Panc1 (cell line): ENCODE measurements at places on chromosomes 1 and 21.

DNA sequence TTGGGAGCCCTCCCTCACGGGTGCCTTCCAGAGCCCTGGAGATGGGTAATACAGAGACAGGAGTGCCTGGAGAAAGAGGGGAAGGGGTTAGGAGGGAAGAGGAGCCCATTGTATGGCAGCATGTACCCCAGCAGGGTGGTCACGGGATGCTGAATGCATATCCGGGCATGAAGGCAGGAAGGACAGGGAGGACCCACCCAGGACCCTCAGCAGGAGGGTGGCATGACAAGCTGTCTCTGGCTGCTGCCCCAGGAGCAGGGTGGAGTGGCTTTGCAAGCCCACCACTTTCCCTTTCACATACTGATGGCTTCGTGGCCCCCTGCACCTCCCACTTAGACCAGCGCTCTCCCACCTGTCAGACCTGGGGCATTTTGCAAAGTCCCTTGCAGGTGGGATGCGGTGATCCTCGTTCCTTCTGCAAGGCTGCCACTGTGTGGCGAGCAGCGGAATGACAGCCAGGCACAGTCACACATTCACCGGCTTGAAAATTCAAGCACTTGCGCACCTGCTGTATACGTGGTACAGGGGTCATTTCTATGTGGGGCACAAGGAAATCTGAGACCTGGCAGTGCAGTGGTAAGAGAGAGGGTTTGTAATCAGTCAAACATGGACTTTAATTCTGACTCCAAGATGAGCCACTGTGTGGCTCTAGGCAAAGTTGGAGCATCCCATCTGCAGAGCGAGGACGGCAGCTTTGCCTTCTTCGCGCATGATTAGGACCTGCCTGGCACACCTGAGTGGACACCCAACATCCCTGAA, 53.2 kb upstream of the TMEM51 start:
- peak; percentile 57 for DNase-seq

DNA sequence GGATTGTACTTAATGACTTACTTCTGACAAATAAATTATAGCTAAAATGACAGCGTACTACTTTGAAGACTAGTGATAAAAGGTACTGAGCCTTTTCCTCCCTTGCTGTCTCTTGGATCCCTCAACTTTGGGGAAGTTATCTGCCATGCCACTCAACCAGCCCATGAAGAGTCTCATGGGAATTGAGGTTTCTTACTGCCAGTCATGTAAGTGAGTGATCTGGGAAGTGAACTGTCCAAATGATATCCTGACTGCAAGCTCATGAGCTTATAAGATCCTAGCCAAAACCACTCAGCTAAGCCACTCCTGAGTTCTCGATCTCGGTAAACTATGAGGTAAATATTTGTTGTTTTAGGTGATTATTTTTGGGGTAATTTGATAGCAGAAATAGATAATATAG, 247.8 kb downstream of the NCAM2 start:
- no peak for DNase-seq

GRCh38 chr1:171061425-171062143, 29.1 kb upstream of the FMO3 start:
- no peak for DNase-seq

DNA sequence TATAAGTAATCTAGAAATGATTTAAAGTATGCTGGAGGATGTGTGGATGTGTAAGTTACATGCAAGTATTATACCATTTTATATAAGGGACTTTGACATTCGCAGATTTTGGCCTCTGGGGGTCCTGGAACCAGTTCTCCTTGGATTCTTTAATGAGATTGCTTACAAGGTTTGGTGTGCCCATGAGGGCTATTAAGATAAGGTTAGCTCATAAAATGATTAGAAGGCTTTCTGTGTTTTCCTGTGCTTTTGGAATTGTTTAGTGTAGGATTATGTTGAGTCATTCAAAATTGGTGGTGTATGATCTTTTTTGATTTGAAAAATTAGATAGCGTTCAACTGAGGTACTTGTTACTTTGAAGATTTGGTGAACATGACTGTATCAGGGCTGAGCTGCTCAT, 5.6 kb downstream of the USP25 start:
- DNase-seq = no peak

- DNase-seq = no peak
Observed at GRCh38 chr1:209586221-209586740, 2.8 kb downstream of the CAMK1G start.

DNA sequence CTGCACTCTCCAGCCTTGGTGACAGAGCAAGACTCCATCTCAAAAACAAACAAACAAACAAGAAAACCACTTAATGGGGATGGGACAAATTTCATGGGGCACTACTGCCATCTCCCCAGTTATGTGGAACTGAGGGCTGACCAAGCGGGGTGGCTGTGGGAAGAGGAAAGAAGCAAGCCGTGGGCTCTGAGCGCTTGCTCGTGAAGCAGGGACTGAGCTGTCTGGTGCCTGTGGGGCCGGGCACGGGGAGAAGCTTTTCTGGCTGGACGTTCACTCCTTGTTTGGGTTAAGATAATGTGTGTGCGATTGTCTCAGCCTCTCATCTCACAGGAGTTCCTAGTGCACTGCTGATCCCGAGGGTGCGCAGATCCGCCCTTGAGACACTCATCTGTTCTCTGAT, 22.0 kb upstream of the KIF26B start:
- DNase-seq = no peak

DNA sequence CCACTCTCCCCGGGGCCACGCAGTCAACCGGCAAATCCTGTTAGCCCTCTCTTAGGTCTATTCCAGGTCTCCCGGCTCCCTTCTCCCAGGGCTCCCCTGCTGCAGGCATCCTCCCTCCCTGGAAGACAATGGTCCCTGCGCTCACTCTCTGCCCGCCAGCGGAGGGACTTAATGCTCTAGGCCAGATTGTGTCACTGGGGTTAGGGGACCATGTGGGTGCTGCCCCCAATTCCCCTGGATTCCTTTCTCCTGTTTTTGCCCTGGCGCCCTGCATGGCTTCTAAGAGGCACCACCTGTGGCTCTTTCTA, 8.2 kb downstream of the FAM131C start:
- DNase-seq = no peak
